T-helper 2 cell treated with Interferon-gamma antibody and Interleukin-4, amounts not matched to agents 5 μg/mL and 100 μg/mL, for 36 hours (primary cell): ENCODE measurements at places on chromosomes 5 and 9.
A peak's percentile ranks its signal among the peaks of the same experiment; 100 is the strongest.

- no peaks in the 10 kb centered on the region for H3K4me1 ChIP-seq
- no peak overlapping the region for H3K4me3 ChIP-seq
- no peak overlapping the region for H3K27ac ChIP-seq
- no peak for DNase-seq
- peaks cover 13% of the 10 kb centered on the region for H3K27me3 ChIP-seq
Observed at GRCh38 chr5:124660229-124661093, 86.0 kb downstream of the ZNF608 start.

- peak within 1 kb of the TSS; percentile 76 for H3K4me3 ChIP-seq
- peaks cover 7% of the 10 kb centered on the region for H3K27me3 ChIP-seq
- peak within 1 kb of the TSS; percentile 92 for H3K27ac ChIP-seq
- peaks cover 16% of the 10 kb centered on the region for H3K36me3 ChIP-seq
- peak; percentile 70 for DNase-seq
Observed at GRCh38 chr5:177446200-177447065, at the start of gene PRR7. TSS of gene PRR7 (plus strand) at chr5:177446814. CDS start at chr5:177455068, 8,254 bp downstream.

GRCh38 chr5:60334281-60334713 is 365.7 kb downstream of the DEPDC1B start:
- no peak for DNase-seq
- H3K4me1 ChIP-seq = no peaks in the 10 kb centered on the region
- H3K27ac ChIP-seq = no peak overlapping the region
- no peaks in the 10 kb centered on the region for H3K36me3 ChIP-seq
- H3K4me3 ChIP-seq = no peak overlapping the region

DNA sequence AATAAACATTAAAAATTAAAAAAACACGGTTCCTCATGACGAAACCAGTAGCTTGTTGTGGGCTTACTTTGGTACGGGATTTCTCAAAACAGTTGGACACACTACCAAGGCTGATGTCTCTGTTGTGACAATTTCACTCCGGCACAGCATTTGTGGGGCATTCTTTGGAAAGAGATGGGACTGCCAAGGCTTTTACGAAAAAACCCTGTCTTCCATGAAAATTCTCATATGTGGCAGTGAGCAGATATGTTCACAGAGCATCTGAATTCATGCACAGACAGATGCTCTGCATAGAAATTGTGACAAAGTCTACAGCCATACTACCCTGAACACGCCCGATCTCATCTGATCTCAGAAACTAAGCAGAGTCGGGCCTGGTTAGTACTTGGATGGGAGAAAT is 17.8 kb upstream of the SHROOM1 start:
- H3K27me3 ChIP-seq = peaks cover 5% of the 10 kb centered on the region
- H3K36me3 ChIP-seq = no peaks in the 10 kb centered on the region
- no peaks in the 10 kb centered on the region for H3K4me1 ChIP-seq
- H3K4me3 ChIP-seq = no peak overlapping the region

- H3K27me3 ChIP-seq = peaks cover 2% of the 10 kb centered on the region
- no peaks in the 10 kb centered on the region for H3K36me3 ChIP-seq
- no peaks in the 10 kb centered on the region for H3K4me1 ChIP-seq
- H3K4me3 ChIP-seq = no peak overlapping the region
- no peak for DNase-seq
Observed at GRCh38 chr5:120706877-120707276, 242.8 kb downstream of the PRR16 start.

- no peak overlapping the region for H3K27ac ChIP-seq
- H3K4me1 ChIP-seq = no peaks in the 10 kb centered on the region
- H3K27me3 ChIP-seq = no peaks in the 10 kb centered on the region
- no peak for DNase-seq
- no peaks in the 10 kb centered on the region for H3K36me3 ChIP-seq
Observed at GRCh38 chr9:26523577-26523976, 369.0 kb downstream of the CAAP1 start.

GRCh38 chr5:32767948-32768467 is 56.9 kb downstream of the NPR3 start:
- no peak overlapping the region for H3K27ac ChIP-seq
- H3K4me1 ChIP-seq = no peaks in the 10 kb centered on the region
- no peaks in the 10 kb centered on the region for H3K36me3 ChIP-seq
- no peaks in the 10 kb centered on the region for H3K27me3 ChIP-seq

GRCh38 chr9:111872886-111873285 is 23.7 kb upstream of the UGCG start:
- peaks cover 11% of the 10 kb centered on the region for H3K4me1 ChIP-seq
- peaks cover 26% of the 10 kb centered on the region for H3K27me3 ChIP-seq
- H3K36me3 ChIP-seq = no peaks in the 10 kb centered on the region
- no peak overlapping the region for H3K27ac ChIP-seq
- no peak overlapping the region for H3K4me3 ChIP-seq

DNA sequence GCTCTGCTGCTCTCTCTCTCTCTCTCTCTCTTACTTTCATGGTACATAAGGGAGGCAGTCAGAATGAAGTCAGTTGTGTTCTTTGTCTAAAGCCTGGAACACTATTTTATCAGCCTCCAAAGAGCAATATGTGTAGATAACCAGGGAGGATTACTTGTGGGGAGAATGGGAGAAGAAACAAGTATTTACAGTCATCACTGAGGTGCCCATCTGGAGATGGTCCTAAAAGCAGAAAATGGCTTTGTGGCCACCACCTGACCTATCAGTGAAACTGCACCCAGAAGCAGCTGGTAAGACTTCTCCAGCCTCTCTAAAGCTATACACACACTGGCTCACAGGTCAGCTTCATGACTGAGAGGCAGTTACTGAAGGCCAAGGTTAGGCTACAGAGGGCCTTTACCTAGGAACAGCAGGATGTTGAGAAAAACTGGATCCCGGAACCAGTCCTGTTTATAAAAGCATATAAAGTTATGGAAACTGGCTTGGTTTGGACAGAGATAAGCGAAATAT is 75.1 kb downstream of the MRPS27 start:
- peaks cover 4% of the 10 kb centered on the region for H3K27me3 ChIP-seq
- H3K27ac ChIP-seq = no peak overlapping the region
- DNase-seq = no peak
- H3K36me3 ChIP-seq = no peaks in the 10 kb centered on the region

DNA sequence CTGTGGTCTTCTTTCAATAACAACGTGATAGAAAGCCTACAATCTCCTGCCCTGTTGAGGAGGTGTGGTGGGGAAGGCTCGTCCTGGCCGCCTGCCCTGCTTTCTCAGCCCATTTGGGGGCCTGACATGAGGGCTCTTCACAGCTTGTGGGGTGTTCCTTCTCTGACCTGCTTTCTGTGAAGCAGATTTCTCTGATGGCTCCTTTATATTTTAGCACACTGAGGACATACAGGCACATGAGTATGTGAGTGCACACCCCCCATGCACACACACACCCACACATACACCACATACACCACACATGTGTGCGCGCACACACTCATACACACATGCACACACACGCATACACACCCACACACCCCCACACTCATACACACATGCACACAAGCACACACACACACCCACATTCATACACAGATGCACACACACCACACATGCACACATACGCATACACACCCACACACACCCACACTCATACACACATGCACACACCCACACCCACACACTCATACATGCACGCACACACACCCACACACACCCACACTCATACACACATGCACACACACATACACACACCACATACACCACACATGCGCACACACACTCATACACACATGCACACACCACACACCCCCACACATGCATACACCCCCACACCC is 117.5 kb downstream of the COL5A1 start:
- no peaks in the 10 kb centered on the region for H3K36me3 ChIP-seq
- DNase-seq = no peak
- no peak overlapping the region for H3K4me3 ChIP-seq
- H3K4me1 ChIP-seq = no peaks in the 10 kb centered on the region
- H3K27me3 ChIP-seq = no peaks in the 10 kb centered on the region
